Pulmonary artery endothelial cell (primary cell): ENCODE measurements at places on chromosomes 6 and 20. TPM values are rescaled to one million over a fixed set of nuclear protein-coding genes. Genes with fewer than 3 reads are reported as not detected.

DNA sequence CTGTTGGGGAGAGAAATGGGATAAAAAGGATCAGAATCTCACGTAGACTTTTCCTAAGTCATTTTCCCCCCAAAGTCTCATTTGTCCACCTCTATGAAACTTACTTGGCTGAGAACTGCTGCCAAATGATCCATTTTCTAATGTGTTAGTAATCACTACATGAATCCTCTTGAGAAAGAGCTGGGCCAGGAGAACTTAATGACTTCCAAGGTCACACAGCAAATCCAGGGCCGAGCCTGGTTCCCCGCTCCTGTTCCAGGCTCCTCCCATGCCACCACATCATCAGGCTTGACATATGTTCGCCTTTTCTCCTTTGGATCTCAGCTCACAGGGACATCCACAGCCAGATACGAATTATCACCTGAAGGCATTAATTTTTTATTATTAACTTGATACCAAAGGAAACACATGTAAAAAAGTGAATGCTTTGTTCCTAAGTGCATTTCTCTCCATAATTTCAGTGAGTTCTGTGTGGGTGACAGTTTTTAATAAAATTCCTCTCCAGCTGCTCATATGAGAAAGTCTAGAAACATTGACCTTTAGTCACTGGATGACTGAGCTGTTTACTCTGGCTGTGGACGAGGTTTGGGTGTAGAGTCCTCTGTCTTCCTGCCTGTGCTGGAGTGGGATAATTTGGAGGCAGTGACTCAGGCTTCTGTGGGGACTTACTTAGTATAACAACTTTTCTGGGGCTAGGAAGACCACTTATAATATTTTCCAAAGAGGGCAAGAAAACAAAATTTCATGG, 276.3 kb downstream of the PAX1 start:
- DNase-seq, result no peak

DNA sequence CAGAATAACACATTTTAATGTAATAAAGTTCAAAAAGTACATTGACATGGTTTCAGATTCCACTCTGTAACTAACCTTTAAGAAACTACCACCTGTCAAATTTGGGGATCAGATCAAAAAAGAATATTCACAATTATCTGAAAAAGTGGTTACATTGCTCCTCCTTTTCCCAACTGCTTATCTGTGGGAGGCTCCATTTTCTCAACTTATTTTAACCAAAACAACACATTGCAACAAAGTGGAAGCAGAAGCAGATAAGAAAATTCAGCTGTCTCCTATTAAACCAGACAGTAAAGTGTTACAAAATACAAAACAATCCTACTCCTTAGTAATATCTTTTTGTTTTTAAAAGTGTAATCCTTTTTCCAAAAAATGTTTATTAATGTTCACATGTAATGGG, 61.4 kb downstream of the PDSS2 start:
- DNase-seq, result no peak

DNA sequence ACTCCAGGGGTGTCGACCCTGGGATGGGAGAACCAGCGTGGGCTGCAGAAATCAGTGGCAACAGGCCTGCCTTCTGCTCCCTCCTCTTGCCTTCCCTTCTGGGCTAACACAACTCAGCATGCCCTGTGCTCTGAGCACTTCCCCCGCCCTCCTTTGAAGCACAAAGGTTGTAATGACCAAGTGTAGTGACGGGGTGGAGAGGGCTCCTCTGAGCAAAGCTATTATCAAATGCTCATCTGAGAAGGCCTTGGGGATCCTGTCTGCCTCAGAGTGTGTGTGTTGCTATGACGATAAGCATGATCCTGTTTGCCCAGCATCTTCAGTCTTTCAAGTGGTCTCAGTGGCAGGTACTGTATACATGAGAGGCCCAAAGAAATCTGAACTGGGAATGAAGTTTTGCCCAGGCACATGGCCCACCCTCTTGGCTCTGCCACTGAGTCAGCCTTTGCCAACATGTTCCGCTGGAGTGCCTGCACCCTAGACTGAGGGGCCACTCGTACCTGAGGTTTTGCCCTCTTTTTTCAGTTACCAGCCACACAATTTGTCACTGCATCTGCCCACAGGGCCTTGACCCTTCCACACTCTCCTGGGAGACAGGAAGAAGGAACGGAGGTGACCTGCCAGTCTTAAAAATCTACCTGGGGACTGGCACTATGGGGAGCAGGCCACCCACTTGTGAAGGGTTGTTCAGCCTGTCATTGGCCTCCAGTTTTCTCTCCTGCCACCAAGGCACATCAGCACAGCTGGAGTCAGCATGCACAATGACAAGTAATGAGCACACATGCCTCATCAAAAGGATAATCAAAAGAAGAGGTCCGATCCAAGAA, 74.5 kb downstream of the GFOD1 start:
- DNase-seq, result no peak

GRCh38 chr6:108337721-108338120, 42.9 kb downstream of the AFG1L start:
- DNase-seq, result no peak

GRCh38 chr20:25294459-25295385, 46.8 kb downstream of the PYGB start:
- no peak for DNase-seq

SMLR1 gene
- not detected in 2 replicates for total RNA-seq

PRR18 gene
- total RNA-seq, result not detected in 2 replicates

DNA sequence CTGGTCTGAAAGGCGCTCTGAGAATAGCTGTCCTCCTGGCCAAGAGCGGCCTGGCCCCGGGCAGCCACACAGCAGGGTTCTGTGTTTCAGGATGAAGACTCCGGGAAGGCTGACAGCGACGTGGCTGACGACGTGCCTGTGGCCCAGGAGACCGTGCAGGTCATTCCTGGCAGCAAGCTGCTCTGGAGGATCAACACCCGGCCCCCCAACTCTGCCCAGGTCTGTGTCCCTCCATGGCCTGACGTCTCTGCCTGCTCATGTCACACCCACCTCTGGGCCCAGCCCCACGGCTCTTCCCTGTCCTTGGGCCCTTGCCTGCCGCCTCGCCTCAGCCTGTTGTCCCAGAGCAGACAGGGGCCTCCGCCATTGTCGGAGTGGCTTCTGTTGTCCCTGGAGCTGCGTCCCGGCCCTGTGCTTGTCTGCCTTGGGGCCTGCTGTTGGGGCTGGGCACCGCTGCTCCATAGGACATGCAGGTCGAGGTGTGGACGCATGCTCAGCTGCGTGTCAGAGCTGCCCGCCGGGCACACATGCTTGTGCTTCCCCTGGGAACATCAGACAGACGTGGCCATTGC, 16.2 kb upstream of the ADRM1 start:
- no peak for DNase-seq

THBD gene
- 104 and 139 TPM in 2 replicates for total RNA-seq

SLC22A7 gene
- total RNA-seq, result not detected in 2 replicates

DNA sequence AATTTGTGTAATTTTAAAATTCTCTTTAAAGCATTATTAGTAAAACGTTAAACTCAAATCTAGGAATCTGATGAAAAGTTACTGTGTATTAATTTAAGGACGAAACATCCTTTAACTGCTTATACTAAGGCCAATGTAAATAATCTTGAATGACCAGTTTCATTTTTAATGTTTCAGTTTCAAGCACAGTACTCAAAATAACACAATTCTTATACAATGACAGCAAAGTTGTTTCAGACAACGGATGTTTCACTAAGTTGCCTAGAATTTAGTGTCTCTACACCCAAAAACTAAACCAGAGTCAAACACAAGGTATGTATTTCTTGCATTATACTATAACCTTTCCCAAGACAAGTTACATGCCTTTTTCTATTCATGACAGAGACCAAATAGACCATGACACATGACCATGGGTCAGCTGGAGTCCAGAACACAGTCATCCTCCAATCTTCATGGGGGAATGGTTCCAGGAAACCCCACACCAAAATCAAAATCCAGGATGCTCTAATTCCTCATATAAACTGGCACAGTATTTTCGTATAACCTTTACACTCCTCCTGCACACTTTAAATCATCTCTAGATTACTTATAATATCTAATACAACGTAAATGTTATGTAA, 7.7 kb downstream of the PHIP start:
- no peak for DNase-seq

NKX2-2 gene
- total RNA-seq, result not detected in 2 replicates

- no peak for DNase-seq
These were observed 28.6 kb downstream of the SLC23A2 start for GRCh38 chr20:4972506-4973251.

DNA sequence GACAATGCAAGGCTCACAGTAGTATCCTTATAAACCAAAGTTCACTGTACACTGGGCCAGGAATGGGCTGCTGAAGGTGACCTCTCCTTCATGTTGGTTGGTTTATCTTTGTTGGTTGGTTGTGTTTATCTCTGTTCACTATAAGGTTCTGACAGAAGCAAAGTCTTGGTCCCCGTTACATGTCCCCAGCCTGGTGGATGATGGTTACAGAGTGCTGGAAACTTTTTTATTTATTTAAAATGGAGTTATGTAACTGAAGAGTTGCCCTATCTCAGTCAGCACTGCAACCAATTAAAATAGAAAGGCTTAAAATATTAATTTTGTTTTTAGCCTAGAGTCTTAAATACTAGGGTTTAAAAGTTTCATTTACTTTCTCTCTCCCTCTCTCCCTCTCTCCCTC, 100.6 kb downstream of the SLC16A10 start:
- no peak for DNase-seq

DNA sequence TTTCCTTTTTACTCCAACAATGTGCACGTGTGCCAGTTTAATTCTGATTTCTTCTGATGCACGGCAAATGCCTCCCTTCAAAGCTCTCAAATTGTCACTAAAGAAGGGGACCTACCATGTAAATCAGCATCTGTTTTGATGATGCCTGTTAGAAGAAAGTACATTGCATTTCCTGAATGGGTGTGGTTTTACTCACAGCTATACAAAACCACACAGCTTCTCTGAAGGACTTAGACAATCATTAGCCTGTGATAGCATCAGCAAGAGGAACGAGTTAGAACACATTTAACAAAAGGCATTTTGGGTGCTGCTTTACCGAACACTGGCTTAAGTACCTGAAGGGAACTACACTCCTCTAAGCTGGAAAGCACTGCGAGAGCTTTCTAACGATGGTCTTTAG, 109.4 kb downstream of the ATXN1 start:
- DNase-seq, result no peak

TRIM38 gene
- 8.0 and 9.4 TPM in 2 replicates for total RNA-seq

DNA sequence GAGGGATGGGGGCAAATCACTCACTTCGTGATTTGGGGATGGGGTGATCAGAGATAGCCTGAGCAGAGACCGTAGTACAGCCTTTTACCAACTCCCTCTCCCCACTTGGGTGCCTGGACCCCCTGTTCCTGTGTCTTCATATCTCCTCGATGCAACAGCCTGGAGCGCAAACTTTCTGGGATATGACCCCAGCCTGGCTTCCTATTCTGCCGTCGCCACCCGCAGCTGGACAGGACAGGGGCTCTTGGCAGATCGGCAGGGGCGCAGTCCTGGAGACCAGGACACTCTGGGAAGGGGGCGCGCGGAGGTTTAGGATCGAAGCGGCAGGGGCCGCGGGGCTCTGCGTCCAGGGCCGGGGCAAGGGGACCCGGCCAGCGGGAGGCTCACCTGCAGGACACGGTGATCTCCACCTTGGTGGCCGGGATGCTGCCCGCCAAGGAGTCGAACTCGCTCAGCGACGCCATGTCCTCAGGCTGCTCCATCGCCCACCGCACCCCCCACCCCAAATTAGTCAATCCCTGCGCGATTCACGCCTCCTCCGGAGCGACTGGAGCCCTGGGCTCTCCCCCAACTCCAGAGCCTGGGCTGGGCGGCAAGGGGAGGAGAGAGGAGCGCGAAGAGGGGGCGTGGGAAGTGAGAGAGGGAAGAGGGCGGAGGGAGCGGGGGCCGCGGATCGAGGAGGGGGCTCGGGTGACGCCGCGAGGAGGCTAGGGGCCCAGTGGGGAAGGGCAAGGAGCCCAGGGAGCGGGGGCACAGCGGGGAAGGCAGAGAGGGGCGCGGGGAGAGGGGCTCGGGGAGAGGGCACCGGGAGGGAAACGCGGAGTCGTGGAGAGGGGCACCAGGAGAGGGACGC, at the start of gene CPNE5:
Gene CPNE5 (minus strand): TSS at position 549 of the 853 bp plus-strand sequence. CDS start 67 bp downstream, at position 482.
- no peak for DNase-seq

DNA sequence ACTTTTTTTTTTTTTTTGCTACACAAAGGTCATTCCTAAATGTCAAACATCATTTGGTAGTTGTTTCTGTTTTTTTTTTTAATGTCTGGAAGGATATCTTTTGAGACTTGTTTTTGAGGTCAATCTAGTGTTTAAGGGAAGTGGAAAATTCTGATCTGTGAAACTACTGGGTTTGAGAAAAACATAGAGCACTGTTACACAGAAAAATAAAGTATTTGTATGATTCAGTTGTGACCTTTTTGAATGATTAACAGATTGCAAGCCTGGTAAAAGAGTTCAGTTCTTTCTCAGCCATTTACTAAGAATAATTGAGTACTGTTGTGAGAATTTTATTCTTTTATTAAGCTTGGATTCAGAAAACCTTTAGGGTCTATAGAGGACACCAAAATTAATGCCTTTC, 276.7 kb downstream of the ADGRB3 start:
- DNase-seq, result no peak

GRCh38 chr6:101747716-101748115, 354.2 kb downstream of the GRIK2 start:
- DNase-seq, result no peak

DNA sequence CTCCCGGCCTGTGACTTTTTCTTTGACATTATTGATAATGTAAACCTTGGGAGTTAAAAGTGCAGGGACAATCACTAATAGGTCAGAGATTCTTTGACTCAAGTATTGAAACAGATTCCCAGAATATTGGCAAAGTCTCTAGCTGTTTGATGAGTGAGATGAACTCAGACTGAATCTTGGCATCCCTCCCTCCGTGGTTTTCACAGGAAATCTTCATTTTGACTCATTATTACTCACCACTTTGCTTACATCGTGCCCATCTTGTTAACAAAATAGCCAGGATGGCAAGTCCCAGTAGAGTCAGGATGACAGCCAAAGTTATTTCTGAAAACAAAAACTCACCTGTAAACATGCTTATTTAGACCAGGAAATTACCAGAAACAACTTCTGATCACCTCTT, 2.0 kb downstream of the TSBP1 start:
- peak; percentile 84 for DNase-seq

GRCh38 chr20:1435337-1435699, 31.3 kb downstream of the NSFL1C start:
- no peak for DNase-seq

SLA2 gene
- total RNA-seq, result not detected in 2 replicates

DNA sequence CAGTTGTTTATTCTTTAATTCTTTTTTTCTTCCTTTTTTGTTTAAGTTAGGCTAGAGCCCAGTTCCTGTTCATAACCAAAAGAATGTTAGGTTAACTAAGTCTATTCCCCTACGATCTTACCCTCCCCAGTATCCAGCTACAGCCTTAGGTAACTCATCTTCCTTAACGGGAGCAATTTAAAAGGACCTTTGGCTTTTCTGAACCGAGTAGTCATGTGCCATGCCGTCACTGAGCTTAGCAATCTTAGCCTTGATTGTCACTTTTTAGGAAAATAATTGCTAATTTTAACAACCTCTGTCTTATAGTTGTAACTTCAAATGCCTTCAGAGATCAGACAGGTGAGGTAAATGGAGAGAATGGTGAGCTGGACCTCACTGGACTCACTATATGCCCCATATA, 6.2 kb downstream of the METTL24 start:
- no peak for DNase-seq

- DNase-seq, result no peak
These were observed 1.7 kb upstream of the KIF25 start for GRCh38 chr6:167995731-167996151.

GRCh38 chr6:65984089-65984488, 277.1 kb upstream of the EYS start:
- DNase-seq, result no peak
